AG09309 (cell line): ENCODE measurements at places on chromosomes 1 and 21.
A peak's percentile ranks its signal among the peaks of the same experiment; 100 is the strongest.

DNA sequence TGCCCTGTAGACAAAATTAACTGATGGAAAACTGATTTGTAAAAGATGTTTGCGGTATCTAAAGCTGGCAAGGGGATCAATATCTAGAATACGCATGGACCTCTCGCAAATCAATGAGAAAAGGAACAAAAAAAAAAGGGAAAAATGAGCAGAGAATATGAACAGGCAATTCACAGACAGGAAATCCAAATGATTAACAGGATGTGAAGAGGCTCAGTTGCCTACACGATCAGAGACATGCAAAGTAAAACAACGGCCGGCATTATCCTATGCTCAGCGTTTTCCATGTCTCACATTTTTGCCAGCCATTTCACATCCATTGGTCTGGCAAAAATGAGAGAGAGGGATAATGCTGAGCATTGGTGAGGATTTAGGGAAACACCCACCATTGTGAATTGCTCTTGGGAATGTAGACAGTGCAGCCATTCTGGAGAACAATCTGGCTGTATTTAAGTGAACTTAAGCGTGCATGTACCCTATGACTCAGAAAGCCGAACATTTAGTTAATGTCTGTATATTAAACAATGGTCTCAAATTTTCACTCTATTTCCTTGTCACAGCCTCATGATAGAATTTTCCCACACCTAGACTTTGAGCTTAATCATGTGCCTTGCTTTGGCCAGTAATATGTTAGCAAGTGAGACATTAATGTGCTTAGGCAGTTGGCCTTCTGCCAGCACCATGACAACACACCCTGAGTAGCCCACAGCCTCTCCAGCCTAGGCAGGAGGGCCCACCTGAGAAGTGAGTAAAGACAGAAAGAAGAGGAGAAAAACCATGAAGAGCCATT, 61.0 kb upstream of the NBPF3 start:
- DNase-seq, result no peak

- DNase-seq, result no peak
Observed at GRCh38 chr21:34020983-34021553, 52.3 kb upstream of the MRPS6 start.

DNA sequence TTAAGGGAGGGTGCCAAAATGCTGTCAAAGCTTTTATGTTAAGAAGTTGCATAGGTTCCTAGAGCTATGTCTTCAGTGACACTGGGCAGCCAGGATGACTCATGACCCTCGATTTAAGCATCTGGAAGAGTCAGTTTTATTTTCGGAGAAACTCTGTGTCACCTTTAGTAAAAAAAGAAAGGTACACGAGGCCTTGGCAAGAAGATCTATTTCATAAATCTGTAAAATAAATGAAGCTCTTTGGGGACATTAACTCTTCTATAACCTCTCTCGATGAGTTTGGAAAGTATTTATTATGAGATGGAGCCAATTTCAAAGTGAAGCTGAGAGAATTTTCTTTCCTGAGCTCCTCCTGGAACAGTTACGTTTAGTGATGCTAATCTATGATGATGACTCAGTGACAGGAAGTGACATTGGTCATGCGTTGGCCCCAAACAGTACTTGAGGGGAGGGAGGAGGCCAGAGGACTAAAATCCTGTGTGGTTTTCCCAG, 156.5 kb downstream of the HLX start:
- DNase-seq, result no peak

DNA sequence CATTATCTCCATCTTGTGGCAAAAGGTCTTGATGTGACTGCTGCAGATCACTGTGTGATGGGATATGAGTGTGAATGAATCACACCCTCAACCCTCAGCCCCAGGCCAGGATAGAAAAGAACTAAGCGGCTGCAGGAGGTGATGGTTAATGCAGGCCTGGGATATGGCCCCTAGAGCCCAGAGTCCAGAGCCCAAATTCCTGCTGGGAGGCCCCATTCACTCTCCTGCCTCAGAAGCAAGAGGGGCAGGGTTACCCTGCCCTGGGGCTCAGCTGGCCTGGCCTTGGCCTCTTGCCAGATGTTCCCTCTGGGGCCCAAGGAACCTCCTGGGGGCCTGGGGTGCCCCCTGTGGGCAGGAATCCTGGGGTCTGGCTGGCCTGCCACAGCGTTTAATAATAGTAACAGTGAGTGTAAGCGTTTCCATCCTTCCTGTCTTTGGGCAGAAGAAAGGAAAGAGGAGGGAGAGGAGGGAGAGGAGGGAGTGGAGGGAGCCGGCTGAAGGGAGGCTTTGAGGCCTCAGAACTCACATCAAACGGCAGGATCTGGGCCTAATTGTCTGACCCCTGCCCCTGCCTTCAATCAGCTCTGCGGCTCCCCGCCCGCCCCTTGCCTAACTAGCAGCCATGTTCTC, 26.2 kb downstream of the DMAP1 start:
- DNase-seq, result no peak

- DNase-seq, result no peak
Observed at GRCh38 chr21:22670148-22670547, 1671.9 kb downstream of the NCAM2 start.

DNA sequence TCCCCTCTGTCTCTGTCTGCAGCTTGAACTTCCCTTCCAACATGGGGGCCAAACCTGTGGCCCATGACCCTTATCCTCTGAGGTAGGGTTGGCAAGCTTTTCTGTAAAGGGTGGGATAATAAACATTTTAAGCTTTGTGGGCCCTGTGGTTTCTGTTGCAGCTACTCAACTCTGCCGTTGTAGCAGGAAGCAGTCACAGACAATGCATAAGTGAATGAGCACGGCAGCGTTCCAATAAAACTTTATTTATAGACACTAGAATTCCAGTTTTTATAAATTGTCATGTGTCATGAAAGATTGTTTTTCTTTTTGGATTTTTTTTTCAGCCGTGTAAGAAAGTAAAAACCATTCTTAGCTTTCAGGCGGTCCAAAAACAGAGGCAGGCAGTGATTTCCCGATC, 18.2 kb upstream of the CDK18 start:
- no peak for DNase-seq

DNA sequence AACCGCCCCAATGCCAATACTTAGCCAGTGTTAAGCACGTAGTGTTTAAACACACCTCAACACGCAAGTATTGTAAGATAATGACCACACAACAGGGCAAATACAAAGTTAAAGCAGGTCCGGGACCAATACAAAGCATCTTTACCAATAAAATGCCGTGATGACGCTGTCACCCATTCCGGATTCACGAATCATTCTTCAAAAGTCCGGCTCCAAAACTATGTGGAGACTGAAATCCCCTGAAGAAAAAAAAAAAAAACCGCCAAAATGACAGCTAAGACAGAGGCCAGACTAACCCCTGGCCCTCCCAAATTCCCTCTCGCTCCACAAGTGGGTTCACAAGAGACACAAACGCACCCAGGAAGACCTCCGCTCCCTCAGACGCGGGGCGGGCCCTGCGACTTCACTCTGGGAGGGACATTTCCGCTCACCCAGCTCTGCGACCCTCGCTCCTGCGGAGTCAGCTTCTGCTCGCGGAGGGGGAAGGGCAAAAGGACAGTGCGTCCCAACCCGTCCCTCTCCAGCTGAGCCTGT, 625 bp upstream of the DARS2 start:
- DNase-seq, result no peak

- DNase-seq, result no peak
Observed at GRCh38 chr1:196873385-196873784, 14.5 kb upstream of the CFHR4 start.

- peak; percentile 87 for DNase-seq
Observed at GRCh38 chr1:240683576-240683975, 71.6 kb upstream of the GREM2 start.
